ENCODE measurements at places on chromosomes 16 and 17.

- DNase-seq: no peak
These were observed 13.7 kb downstream of the HAPSTR1 start for GRCh38 chr16:9105189-9105588.

GRCh38 chr17:14143688-14144087, 74.4 kb downstream of the COX10 start:
- no peak for DNase-seq

DNA sequence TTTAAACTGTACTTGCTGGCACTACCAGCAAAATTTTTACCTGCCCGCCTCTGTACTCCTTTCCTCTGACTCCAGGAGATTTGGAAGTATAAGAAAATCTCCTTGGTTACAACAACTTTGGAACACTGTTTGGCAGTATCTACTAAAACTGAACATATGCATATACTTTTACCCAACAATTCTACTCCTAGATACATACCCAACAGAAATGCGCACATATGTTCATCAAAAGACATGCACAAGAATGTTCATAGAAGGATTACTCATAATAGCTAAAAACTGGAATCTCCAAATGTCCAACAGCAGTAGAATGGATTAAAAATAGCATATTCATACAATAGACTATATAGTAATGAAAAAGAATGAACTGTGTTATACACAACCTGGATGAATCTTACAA, 21.7 kb upstream of the MED13 start:
- no peak for DNase-seq

DNA sequence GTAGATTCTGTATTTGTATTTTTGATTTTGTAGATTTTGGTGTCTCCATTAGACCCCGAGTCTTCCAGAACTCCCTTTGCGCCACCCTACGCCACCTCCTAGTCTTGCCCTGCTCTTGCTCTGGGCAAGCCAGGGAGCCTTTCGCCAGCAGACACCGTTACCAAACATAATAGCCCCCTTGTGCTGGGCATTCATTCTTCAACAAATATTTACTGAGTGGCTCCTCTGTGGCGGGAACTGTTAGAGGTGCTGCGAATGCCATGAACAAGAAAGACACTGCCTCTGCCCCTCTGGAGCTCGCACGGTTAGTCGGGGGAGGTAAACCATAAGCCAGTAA, 841 bp upstream of the GPT2 start:
- no peak for DNase-seq

- no peak for DNase-seq
These were observed 12.2 kb downstream of the PRKCB start for GRCh38 chr16:23847948-23848347.

DNA sequence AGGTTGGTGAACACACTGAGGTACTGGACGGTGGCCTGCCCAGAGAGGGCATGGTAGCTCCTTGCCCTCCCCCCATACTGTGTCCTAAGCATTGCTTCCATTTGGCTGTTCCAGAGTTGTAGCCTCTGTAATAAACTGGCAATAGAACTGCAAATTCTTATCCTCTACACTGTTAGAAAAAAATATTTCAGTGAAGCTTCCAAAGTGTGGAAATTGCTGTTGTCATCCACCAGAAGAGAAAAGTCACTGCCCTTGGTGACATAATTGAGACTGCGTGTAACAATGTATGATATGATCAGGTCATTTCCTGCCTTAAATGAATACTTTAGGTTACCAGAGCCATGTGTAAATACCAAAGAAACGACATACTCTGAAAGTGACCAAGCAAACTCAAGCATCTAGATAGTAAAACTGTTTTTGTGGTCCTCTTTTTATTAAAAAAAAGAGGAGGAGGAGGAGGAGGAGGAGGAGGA, 65.9 kb downstream of the CEP95 start:
- DNase-seq: no peak

DNA sequence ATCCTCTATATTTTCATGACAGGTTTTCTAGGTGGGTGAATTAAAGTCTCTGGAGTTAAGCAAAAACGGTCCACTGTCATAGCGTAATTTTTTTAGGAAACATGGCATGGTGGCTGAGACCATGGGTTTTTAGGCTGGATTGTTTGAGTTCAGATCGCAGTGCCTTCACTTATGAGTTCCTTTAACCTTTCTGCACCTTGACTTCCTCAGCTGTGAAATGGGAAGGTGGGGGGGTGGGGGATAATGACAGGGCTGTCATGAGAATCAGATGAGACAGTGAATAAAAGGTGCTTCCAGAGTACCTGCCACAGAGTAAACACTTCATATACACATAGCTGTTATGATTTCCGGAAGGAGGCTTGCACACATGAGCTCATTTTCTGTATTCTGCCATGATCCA, 11.8 kb downstream of the PRCD start:
- no peak for DNase-seq

GRCh38 chr17:83124871-83125514, 45.6 kb downstream of the METRNL start:
- DNase-seq: no peak

DNA sequence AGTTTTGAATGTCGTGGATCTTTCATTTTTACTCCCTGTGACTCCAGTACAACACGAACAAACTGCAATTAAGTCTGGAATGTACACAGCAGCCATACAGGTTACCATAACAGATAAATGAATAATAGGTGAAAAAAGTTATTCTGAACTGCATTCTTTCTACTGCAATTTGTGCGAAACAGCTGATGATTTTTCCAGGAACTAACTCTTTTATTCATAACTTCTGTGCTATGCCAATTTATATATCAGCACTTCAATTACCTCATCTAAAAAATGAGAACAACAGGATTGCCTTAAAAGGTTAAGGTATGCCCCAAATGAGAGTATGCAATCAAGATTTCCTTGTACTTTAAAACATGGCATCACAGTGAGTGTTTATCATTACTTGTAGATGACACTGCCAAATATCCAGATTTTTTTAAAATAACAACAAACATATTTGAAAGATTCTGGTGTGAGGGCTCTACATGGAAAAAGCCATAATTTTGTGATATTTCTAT, 238.9 kb downstream of the CDH8 start:
- no peak for DNase-seq

- DNase-seq: no peak
These were observed 304.1 kb upstream of the N4BP1 start for GRCh38 chr16:48914070-48914469.

DNA sequence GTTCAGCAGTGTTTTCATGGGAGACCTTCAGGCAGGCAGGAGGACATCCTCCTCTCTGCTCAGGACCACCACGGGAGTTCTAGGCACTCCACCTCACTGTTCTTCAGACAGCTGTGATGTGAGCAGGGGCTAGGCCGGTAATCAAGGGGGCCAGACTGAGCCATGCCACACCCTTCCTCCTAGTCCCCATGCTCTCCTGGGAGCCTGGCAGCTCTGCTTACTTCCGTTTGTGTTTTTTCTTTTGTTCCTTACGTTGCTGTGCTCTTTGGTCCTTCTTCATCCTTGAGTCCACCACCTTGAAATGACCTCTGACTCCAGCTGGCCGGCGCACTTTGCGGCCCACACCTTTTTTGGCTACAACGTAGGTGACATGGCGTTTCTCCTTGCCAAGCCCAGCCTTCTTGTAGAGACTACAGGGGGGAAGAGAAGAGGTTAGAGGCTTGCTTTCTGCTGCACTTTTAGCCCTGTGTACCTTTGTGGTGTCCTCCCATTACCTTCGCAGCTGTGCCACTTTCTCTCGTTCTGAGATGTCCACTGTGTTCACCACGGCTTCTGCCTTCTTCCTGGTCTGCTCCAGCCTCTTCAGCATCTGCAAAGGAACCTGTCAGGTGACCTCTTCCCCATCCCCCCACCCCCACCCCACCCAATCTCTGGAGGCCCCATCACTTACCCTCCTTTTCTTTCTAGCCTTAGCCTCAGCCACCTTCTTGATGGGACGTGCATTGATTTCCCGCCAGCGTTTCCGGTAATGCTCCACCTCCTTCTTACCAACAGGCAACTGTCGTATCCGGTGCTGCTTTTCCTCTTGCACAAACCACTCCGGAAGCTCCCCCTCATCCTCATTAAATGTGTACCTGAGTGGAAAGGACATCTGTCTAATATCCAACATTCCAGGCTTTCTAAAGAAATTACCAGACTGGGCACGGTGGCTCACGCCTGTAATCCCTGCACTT, 7.4 kb upstream of the PSMC5 start:
- DNase-seq: no peak

DNA sequence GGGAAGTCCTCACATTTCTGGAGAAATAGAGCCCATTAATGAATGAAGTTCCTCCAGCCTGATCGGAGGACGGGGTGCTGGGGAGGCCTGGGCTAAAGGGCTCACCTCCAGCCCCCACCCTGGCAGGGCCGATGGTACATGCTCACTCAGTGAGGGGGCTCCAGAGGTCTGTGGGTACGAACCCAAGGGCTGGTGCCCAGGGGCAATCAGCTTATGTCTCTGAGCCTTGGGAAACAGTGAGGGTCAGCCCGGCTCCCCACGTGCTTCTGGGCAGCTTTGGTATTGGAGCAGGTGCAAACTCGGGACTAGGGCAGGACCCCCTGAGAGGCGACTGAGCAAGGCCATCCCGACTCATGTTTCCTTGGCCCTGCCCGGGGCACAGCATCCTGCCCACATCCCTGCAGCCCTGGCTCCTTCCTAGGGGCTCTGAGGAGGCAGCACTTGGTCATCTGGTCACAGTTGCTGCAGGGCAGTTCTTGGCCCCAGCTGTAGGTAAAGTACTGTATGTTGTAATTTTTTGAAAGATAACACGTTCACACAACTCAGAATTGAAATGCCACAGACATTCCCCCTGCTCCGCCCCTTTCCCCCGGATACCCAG, 969 bp upstream of the CETP start:
- DNase-seq: no peak

DNA sequence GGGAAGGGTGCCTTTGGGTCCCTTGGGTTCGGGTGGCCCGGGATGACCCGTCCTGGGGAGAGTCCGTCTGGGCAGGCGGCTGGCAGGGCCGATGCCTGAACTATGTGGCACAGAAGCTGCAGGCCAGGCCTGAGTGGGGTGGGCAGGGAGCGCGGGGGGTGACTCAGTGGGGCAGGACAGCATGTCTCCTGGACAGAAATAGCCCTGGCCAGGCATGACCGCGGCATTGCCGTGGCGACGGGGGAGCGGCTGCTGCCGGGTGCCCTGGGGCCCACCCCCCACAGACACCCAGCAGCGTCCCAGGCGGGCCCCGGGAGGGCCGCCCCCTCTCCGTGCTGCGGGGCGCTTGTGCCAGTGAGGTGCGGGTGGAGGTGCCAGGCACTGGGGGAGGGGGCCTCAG, 1.8 kb upstream of the C1QTNF8 start:
- no peak for DNase-seq

DNA sequence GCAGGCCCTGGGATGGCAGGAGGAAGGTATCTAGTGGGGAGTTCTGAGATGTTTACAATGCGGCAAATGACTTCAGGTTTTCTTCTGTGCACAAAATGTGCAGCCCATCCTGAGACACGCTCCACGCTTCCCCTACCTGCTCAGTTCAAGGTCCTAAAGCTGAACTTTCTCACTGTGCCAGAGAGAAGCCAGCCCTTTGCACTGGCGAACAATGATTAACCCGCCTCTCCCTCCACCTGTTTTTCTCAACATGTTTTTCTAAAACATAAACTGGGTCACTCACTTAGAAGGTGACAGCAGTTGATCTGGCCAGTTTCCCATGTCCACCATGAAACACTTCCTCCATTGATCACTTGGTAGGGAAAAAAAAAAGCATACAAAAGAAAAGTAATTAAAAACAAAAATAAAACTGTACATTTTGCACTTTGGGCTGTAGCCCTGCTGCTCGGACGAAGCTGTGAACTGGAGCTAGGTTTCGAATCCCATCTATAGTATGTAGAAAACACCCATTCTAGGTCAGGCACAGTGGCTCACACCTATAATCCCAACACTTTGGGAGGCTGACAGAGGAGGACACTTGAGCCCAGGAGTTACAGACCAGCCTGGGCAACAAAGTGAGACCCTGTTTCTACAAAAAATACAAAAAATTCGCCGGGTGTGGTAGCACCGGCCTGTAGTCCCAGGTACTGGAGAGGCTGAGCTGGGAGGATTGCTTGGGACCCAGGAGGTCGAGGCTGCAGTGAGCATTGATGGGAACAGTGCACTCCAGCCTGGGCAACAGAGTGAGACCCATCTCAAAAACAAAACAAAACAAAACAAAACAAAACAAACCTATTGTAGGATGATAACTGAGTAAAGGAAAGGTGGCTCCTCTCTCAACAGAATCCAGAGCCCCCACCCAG, 6.1 kb upstream of the G6PC1 start:
- no peak for DNase-seq

DNA sequence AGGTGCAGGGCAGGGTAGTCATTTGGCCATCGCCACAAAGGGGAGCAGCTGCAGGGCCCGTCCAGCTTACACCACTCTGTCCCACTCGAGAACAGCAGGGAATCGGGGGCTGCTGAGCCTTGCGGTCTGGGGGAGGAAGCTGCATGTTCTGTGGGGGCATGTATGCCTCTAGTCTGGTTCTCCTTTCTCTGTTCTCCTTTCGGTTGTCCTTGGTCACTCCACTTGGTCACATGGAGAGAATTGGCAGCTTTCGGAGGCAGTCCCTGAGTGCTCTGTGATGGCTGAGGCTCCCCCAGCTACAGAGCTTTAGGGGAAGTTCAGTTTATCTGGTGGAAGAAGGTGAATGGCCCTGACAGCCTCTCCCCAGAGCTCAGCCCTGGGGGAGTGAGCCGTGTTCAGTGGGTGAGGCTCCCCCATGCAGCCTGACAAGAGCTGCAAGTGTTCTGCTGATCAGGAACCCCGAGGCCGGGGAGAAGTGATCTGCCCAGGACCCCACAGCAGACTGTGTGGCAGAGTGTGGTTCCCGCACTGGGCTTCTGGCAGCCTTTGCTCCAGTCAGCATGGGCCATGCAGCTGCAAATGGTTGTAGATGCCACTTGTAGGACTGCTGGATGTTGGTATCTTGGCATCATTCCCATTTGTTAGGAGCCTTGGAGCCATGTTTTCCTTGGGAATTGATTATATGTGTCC, 22.3 kb upstream of the SMPD3 start:
- DNase-seq: no peak

DNA sequence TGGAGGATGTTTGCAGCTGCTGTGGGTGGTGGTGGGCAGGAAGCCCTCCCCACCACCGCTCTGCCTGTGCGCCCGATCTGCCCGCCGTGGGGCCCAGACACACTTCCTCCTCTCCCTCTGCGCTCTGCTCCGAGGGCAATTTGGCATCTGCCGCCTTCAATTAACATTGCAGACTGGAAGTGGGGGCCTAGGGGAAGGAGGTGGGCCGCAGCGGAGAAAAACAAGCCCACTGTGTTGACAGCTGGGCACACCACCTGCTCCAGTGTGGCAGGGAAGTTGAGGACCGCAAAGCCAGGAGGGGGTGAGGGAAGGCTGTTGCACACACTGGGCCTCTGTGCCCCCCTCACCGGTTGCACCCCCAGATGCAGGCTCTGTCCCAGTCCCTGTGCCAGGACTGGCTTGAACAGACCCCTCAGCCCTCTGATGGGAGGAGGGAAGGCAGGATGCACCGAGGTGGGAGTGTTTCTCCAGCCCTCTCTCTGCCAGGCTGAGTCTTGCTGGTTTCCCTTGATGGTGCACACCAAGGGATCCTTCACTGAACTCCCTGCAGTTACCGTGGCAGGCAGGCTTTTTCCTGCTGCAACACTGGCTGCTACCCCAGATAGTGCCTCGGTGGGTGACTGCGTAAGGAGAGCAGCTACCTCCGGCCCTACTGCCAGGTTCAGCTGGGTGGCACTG, 72.8 kb upstream of the MED9 start:
- DNase-seq: no peak
